Stimulated activated CD4-positive, alpha-beta T cell treated with anti-CD3 and anti-CD28 coated beads, Interleukin-4, amount 100 ng/mL, for 48 hours (primary cell): ENCODE measurements at places on chromosomes 6 and 20.

GRCh38 chr20:61797200-61797599 is 268.5 kb downstream of the TAF4 start:
- no peak for DNase-seq

DNA sequence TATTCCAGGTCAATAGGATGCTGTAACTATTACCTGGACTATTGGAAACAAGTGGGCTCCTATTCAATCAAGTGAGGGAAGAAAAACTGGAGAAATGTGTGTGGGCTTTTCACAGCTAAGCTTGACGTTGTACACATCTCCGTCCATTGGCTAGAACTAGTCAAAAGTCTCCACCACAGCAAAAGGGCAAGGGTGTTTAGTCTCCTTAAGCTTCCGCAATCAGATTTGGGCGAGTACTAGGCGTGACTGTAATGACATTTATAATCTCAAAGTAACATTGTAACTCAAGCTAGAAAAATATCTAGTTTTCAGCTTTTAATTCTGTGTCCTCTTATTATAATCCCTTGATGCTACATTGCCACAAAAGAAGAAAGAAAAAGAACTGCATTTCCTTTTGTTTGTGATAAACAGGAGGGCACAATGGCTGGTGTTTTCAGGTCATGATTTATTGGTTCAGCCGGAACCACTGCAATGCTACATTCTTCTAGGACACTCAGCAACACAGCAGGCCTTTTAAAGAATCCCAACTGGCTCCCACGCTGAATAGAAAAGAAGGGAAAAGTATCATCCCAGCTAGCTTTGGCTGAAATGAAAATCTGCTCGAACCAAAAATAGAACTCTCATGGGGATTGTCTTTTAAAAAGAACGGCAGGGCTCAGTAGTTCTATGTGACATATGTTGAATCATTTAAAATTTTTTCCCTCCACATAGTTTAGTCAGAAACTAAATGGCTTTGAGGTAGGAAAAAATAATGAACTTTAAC is 387.7 kb downstream of the BTBD3 start:
- DNase-seq = no peak

- DNase-seq = no peak
Measured at GRCh38 chr20:16609066-16609465, 35.8 kb upstream of the KIF16B start.

- no peak for DNase-seq
Measured at GRCh38 chr6:72783666-72784065, 161.8 kb downstream of the KCNQ5 start.

- no peak for DNase-seq
Measured at GRCh38 chr6:14278446-14278845, 160.9 kb downstream of the CD83 start.

GRCh38 chr6:127878115-127878514 is 22.7 kb downstream of the THEMIS start:
- DNase-seq = no peak
